GOT3 (cell line): ENCODE measurements at places on chromosomes 6 and 20.

DNA sequence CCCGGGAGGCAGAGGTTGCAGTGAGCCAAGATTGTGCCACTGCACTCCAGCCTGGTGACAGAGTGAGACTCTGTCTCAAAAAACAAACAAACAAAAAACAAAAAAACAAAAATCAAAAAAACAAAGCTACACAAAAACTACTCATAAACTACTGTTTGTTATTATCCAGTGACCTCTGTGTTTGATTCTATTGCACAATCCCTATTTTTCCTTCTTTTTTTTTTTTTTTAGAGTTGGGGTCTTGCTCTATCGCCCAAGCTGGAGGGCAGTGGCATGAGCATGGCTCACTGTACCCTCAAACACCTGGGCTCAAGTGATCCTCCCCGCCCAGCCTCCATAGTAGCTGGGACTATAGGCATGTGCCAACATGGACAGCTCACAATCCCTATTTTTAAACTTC, 92.7 kb downstream of the FAM217A start:
- no peak for DNase-seq

- no peak for DNase-seq
Measured at GRCh38 chr6:52984247-52984646, 10.8 kb downstream of the GSTA4 start.

DNA sequence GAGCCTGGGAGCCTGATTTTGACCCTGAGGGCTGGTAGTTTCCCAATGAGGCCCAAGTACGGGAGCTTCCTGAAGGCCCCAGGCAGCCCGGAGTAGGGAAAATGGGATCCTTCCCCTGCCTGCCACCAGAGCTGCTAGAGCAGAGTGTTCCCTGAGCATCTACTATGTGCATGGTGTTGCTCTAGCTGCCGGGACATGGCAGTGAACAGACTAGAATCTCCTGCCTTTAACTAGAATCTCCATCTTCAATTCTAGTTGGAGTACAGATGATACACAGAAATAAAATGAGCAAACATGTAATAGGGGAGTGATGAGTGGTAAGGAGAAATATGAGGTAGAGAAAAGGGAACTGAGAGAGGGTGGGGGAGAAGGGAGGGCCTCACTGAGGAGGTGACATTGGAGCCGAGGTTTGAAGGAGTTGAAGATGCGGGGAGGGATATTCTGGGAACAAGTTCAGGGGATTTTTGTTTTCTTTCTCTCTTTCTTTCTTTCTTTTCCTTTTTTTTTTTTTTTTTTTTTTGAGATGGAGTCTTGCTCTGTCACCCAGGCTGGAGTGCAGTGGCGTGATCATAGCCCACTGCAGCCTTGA, 18.5 kb downstream of the VSTM2L start:
- no peak for DNase-seq

GRCh38 chr6:81063891-81064290, 688.6 kb downstream of the TENT5A start:
- no peak for DNase-seq

- DNase-seq = no peak
Measured at GRCh38 chr6:37732688-37733087, 35.0 kb upstream of the MDGA1 start.

GRCh38 chr6:143971482-143972205, 36.4 kb downstream of the PLAGL1 start:
- no peak for DNase-seq

GRCh38 chr20:7226156-7226555, 458.7 kb downstream of the BMP2 start:
- no peak for DNase-seq
